HT1080 (cell line): ENCODE measurements at places on chromosomes 1 and 21.
A peak's percentile ranks its signal among the peaks of the same experiment; 100 is the strongest.

DNA sequence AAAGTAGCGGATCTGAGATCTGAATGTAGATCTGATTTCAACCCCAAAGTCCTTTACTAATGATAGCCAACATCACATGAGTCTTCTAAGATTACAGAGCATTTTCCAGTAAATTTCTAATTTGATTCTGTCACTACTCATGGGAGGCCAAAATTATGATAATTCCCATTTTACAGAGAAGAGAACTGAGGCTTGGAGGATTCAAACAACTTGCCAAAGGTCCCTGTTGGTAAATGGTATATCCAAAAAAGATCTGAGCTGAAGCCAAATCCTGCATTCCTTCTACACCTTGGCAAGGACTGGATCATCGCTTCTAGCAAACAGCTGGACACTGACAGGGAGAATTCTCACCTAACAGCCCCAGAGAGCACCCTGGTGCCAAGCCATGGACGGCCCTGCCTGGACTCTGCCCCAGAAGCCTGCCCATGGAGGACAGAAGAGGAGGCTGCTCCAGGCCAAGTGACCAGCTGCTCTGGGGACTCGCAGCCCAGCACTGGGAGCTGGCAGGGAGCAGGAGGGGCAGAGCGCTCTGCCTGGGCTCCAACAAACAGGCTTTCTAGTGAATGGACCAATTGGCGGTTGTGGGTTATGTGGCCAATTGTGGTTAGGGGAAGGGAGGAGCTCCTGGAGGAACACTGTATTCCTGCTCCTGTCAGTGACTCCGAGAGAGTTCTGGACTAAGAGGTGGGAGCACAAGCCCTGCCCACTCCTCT is 6.4 kb upstream of the CSF1 start:
- peak; percentile 45 for DNase-seq

GRCh38 chr1:34380526-34381124 is 203.9 kb downstream of the C1orf94 start:
- no peak for DNase-seq

- no peak for DNase-seq
These were observed 68.5 kb downstream of the SLC37A1 start for GRCh38 chr21:42581993-42582786.

GRCh38 chr1:215114154-215114933 is 31.8 kb downstream of the KCNK2 start:
- DNase-seq = peak; percentile 84

DNA sequence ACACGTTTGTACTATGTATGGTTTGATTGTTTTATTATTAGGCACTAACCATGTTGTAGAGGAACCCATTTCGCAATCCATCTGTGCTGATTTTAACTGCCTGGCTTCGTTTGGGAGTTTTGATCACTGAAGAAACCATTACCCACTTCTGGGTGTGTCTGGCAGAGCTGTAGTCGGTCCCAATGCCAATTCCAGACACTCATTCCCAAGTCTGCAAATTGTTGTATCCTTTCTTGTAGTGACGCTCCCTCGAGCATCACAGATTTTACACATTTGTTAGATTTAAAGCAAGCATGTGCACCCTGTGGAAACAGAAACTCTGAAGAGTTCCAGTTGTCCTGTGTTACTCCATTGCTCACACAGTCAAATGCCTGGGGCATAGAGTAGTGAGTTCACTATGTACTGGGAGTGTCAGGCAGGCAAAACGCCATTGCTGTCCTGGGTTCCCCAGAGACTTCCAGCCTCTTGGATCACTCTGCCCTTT is 31.0 kb upstream of the EFCAB14 start:
- no peak for DNase-seq

DNA sequence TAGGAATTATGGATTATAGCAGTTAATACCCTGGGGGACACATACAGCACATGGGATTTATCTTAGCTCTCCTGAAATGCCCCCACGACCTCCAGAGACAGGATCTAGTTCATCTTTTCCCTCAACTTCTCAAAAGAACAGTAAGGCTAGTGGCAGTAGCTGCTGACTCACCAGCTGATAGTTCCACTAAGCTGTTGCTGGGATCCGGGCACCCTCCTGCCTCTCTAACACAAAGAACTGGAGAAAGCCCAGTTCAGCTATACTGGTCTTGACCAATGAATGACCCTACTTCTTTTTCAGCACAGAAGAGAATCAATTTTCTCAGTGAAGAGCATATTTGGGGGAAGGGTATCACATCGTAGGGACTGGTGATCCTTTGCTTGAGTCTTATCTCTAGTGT is 84.1 kb downstream of the PGBD5 start:
- no peak for DNase-seq

- no peak for DNase-seq
These were observed 1.0 kb downstream of the ZBTB48 start for GRCh38 chr1:6580593-6581409.

DNA sequence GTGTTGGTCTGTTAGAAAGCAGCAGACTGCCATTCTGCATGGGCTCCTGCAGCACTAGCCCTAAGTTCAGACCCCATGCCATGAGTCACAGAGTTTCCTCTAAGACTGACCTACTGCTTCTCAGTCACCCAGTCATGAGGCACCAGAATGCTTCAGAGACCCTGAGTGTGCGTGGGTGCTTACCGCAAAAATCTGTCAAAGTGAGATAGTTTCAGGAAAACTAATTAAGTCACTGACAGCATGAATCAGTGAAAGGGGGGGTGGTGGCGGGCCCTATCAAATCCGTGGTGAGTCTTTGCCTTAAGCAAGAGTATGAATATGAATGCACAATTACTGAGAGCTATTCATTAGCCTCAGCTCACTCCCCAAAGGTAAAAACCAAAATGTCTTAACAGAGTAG is 98.1 kb downstream of the KCTD3 start:
- peak; percentile 77 for DNase-seq

- DNase-seq = no peak
These were observed 69.6 kb downstream of the DYRK1A start for GRCh38 chr21:37436174-37436573.

DNA sequence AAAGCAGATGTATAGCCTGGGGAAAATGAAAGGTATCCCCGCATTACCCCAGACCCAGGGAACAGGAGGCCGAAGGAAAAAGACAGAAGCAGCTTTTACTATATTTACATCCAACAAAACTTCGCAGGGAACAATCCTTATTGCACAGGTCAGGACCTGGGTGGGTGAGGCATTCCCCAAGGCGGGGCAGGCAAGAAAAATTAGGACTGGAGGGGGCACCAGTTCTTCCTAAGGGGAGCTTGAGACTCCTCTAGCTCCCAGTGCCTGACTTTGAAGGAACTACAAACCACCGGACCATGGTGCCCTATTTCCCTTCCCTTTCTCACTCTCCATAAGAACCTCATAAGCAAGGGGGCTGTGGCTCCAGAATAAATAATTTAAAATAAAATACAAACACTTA is 6.7 kb upstream of the GATAD2B start:
- DNase-seq = no peak

DNA sequence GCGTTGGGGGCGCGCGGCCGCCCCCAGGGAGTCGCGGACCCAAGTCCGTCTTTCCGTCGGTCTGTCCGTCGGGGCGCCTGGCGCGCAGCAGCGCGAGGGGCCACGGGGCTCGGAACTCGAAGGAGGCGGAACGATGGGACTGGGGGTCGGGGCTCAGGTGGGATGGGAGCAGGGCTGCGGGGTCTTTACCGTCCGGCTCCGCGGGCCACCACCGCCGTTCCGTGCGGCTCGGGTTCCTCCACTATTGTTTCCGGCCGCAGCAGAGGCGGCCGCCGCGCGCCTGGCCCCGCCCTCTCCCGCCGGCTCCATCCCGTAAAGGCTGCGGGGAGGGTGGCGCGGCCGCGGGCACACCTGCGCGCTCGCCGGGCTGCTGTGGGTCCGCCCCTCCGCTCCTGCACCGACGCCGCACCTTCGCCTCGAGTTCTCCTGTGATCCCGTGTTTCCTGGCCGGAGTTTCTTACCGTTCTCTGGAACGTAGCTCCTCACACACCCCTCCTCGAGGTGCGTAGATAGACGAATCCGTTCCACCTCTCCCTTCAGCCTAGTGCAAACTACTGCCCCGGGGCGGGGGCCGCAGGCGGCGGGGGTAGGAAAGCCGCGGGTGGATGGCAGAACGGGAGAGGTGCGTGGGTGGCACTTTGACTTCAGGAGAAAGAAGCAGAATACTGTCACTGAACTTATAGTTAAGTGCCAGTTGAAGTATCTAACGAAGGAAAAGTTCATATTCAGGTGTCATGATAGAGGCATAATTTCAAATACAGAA is at the start of gene C21orf91:
TSS of gene C21orf91 (minus strand) at position 243 of the 763 bp plus-strand sequence. CDS start 1,038 bp downstream, outside the sequence.
- peak; percentile 69 for DNase-seq

GRCh38 chr1:38609166-38610025 is 250.2 kb downstream of the RRAGC start:
- no peak for DNase-seq

GRCh38 chr1:153976819-153977249 is 640 bp downstream of the JTB start:
- no peak for DNase-seq

DNA sequence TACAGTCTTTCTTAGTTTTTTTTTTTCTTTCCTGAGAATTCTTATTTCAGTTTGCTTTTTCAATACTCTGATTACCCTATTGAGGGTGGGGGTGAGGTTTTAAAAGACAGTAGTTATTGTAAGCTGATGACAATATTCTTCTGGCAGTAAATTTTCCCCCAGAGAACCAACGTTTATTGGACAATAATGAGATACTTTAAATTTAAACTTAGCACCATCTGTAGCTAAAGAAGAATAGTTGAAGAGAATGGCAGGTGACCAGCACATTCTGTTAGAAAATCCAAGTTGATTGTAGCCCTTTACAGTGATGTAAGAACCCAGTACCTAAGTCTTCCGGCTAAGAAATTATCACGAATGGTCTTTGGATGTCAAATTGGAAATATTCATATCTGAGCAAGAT is 364.6 kb upstream of the LYPLAL1 start:
- no peak for DNase-seq
